ENCODE measurements at places on chromosomes 3 and 15.

- peak; percentile 83 for DNase-seq
These were observed 330.2 kb downstream of the EPHB1 start for GRCh38 chr3:135125171-135125801.

GRCh38 chr15:84082739-84083138, 152.8 kb upstream of the GOLGA6L4 start:
- DNase-seq = no peak

DNA sequence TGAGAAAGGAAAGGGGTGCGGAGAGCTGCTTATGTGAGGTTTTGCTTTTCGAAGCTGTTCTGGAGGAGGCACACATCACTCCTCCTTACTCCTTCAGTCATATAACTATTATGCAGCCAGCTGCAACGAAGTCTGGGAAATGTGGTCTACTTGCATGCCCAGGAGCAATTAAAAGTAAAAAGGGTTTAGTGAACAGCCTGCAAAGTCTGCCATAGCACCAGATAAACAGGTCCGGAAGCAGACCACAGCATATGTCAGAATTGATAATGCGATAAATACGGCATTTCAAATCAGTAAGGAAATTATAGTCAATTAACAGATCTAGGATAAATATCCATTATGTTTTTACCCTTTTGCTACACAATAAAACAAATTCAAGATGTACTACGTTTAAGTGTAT, 99.5 kb downstream of the POLR2M start:
- no peak for DNase-seq

GRCh38 chr3:177107461-177108239, 89.6 kb downstream of the TBL1XR1 start:
- DNase-seq = no peak

GRCh38 chr3:23710555-23710954, 95.2 kb upstream of the UBE2E1 start:
- DNase-seq = peak; percentile 85

DNA sequence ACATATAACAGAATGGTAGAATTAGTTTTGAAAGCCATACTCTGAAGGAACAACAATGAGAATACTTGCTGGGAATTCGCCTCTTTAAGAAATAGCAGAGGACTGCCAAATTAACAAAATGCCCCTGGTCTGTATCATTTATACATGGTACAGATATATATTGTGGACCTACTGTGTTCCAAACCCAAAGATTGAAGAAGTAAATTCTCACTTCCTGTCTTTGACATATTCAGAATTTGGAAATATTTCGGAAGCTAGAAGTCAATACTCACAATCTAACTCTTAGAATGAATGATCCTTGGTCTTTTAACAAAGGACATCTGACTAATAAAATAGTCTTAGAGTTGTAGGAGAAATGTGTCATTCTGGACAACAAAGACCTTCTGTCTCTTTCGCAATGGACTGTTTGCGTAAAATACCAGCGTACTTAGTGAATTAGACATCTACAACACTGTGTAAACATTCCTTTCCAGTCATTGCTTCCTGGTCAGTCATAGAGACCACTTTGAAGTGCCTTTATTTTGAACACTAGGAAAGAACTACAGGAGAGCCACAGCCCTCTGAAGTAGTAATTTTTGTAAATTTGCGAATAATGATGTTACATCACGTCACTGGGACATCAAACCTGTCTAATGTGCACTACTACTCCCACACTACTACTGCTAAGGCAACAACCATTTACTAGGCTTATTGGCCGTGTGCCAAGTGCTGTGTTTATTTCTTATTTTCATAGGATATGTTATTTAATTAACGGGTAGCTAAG, 68.0 kb downstream of the CHL1 start:
- no peak for DNase-seq

DNA sequence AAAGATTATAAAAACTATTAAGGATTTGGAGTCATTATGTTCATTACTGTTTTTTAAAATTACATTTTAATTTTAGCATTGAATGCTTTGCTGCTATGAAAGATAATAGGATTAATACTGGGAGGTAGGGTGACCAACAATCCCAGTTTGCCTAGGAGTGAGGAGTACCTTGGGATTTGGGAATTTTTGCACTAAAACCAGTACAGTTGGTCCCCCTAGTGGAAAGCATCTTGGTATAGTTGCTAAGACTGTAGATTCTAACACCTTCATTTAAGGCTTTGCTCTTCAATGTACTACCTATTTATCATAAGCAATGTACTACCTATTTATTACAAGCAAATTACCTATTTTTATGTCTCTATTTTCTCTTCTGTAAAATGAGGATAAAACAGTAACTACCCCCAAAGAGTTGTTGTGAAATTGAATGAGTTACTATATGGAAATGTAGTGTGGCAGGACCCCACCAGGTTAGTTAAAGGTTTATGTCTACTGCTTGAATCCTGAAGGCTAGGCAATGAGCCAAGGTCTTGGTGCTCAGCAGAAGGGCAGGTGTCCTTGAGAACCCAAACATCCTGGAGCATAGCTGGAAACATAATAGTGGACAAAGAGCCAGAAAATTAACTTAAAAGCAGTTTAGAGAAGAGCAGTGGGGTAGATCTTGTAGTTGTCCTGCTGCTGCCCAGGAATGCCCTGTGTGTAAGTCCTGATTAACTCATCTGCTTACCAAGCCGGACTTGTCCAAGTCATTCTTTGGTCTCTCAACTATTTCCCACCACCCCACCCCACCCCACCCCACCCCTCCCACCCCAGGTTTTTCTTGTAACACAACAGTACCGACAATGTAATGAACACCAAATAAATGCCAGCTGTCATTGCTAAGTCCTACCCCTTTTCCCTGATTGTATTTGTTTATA, 49.2 kb upstream of the NMD3 start:
- no peak for DNase-seq

GRCh38 chr3:119257654-119258410, 17.2 kb upstream of the B4GALT4 start:
- DNase-seq = no peak

DNA sequence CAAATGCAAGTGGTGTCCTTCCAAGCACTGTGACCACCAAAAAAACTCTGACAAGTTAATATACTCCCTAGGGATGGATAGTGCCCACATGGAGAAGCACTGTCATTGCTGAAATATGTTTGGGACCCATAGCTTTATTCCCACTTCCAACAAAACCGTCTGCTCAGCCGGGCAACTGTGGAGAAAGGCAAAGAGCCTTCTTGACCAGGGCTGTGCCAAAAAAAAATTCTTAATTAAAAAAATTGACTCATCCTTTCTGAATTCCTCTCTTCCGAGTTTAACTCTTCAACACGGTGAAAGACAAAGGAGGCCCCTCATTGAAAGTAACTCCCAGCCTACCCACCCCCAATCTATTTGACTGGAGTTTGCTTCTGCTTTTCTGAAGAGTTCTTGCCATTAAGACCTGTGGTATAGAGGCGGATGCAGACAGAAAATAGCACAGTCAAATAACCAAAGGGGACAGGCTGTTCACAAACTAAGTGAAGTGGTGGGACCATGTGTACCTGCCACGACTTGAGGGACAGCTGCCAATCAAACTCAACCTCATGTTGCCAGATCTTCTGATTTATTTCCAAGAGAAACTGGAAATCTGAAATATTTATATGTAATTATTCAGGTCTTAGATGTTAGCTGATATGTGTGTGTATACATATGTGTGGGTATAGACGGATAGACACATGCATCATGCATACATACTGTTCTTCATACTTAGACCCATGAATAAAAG, 135.4 kb upstream of the PFN2 start:
- DNase-seq = no peak

- peak; percentile 72 for DNase-seq
These were observed 374.7 kb upstream of the GOLIM4 start for GRCh38 chr3:168470380-168470779.

DNA sequence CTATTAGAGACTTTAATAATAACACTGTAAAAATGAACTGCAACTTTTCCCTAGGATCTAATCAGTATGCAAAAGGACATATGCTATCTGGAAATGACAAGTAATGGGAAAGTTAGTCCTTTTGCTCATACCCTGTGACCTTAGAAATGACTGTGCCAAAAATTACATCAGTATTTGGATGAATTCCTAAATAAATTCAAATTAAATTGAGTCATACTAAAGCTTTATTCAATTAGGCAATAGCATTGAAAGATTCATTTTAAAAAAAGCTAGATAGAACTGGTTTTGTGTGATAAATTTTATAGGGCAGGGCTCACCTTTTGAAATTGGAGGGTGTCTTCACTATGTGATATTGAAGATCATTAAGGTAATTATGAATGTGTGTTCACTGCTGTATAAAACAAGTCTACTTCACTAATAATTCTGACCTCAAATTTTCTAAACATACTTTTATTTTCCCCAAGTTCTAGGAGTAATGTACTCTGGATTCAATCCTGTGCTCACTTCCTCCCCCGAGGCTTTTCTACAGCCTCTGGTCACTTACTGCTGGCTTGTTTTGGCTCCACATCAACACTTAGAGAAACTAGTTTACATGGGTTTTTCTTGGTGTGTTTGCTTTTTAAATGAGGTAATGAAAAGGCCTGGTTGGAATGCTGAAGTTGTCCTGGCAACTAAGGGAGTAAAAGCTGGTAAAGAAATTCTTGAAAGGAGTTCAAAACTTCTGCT, 44.4 kb upstream of the SPTSSB start:
- peak; percentile 51 for DNase-seq

DNA sequence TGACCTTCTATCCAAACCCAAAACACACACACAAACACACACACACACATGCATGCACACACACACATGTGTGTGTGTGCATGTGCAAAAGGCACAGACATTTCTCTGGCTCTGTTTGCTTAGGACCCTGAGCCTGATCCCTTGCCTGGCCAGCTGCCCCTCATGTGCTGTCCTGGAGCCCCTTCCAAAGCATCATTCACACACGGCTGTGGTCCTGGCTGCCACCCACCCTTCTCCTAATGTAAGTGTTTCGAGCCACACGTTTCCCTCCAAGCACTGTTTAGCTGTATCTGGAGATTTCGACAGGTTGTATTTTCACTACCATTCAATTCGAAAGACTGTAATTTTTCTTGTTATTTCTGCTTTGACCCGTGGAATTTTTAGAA, 45.8 kb upstream of the KLF13 start:
- no peak for DNase-seq

- no peak for DNase-seq
These were observed 189.0 kb downstream of the DIPK2A start for GRCh38 chr3:144160627-144161026.

- no peak for DNase-seq
These were observed 260.9 kb upstream of the SLITRK3 start for GRCh38 chr3:165457096-165457495.

- peak; percentile 79 for DNase-seq
These were observed 259.6 kb upstream of the ZNF717 start for GRCh38 chr3:76044601-76045600.

DNA sequence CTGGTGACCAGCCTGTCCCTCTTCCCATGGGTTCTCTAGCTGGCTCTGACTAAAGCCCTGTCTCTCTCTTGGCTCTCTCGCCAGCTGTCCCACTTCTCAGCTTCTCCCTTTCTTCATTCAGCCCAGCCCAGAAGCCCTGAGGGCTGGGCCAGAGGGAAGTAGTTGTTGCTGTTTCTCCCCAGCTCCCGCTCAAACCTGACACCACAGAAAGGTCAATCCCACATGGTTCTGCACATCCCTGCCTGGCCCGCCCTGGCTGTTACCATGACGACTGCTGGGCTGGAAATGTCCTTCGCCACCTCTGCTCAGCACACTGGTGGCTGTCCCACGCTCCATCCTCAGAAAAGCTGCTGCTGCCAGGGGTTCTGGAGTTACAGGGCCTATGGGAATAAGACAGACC, 25.9 kb downstream of the CCDC32 start:
- peak; percentile 50 for DNase-seq

GRCh38 chr3:124512881-124513609, 217.2 kb upstream of the UMPS start:
- no peak for DNase-seq

- peak; percentile 65 for DNase-seq
These were observed 632 bp upstream of the COPS2 start for GRCh38 chr15:49155834-49156627.

DNA sequence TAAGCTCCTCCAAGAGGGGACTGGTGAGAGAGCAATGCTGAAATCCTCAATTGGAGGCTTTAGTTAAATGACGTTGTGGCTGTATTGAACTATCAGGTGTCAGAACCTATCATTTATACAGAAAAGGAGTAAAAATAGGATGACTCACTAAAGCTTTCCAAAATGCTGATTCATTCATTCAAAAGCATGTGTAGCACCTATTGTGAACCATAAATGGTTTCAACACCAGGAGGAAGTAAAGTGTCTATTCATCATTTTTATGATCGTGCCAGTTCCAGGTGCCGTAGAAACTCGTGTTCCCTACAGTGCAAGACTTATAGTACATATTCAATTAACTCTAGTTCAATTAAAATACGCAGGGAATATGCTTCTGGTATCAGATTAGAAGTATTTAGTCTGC, 66.5 kb upstream of the ARRDC4 start:
- DNase-seq = no peak

- no peak for DNase-seq
These were observed 94.9 kb downstream of the MEX3B start for GRCh38 chr15:81950841-81951414.

DNA sequence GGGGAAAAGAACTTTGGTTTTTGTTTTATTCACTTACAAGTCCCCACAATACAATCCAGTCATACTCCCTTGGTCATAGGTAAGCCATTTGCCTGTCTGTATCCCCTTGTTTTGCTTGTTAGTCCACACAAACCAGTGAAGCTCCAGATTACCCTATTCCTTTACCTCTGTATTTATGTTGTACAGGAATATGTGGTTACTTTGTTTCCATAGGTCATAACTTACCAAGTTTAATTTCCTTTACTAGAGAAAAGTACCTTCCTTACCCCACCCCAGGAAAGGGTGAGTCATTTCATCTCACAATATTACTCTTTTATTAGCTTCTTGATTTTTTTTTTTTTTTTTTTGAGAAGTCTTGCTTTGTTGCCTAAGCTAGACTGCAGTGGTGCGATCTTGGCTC, 113.4 kb upstream of the LRRFIP2 start:
- no peak for DNase-seq

- DNase-seq = no peak
These were observed 577.5 kb downstream of the DIPK2A start for GRCh38 chr3:144549166-144549565.

GRCh38 chr3:73073091-73073707, 11.7 kb downstream of the EBLN2 start:
- DNase-seq = no peak

- no peak for DNase-seq
These were observed 358.7 kb downstream of the SQOR start for GRCh38 chr15:45993508-45993907.

GRCh38 chr3:193996641-193997089, 139.3 kb upstream of the HES1 start:
- no peak for DNase-seq

- no peak for DNase-seq
These were observed 257.3 kb downstream of the ABHD5 start for GRCh38 chr3:43948013-43948412.

DNA sequence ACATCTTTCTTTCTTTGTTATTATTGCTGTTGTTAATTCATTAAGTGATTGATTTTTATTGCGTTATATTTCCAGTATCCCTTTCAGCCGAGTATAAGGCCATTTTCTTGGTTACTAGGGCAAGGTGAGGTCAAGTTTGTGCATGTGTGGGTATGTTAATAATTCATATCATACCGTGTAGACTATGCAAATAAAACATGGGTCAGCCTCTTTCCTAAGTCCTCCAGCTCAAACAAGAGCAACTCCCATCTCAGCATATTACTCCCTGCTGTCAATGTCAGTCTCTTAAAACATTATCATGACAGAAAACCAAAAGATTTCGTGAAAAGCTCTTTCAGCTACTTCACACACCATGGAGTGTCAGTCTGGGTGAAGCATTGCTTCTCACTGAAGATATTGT, 103.9 kb upstream of the ST8SIA2 start:
- DNase-seq = no peak

Measured in eye (tissue), 1 donor.